ENCODE measurements at places on chromosomes 6 and 20. TPM values are rescaled to one million over a fixed set of nuclear protein-coding genes. Genes with fewer than 3 reads are reported as not detected.

DNA sequence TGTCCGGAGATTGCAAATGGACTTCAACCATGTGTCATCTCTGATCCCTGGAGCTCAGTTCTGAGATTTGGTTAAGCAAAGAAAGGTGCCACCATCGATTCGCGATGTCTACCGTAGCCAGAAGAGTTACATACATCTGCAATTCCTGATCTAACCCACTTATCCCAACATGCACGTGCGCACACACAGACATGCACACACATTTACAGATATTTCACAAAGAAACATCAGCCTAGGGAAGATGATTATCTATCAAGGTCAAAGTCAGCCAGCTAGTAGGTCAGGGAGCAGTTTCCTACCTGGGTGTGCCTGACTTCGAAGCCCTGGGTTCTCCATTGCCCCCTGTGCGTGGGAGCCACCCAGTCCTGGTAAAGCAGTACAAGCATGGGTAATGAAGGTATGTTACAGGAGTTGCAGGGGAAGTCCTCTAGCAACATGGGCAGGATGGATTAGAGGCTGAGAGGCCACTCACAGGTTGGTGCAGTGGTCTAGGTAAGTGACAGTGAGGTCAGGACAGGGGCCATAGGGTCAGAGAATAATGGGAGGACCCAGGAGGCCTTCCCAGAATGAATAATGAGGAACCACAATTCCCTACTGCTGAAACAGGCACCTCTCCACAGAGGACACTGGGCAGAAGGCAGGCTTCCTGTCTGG is 85.2 kb upstream of the MYL9 start:
- H3K27me3 ChIP-seq: peaks cover 2% of the 10 kb centered on the region
- peak overlapping the region; percentile 16 for H3K27ac ChIP-seq
- no peak for DNase-seq
- no peaks in the 10 kb centered on the region for H3K36me3 ChIP-seq
- peaks cover 6% of the 10 kb centered on the region for H3K4me1 ChIP-seq

DNA sequence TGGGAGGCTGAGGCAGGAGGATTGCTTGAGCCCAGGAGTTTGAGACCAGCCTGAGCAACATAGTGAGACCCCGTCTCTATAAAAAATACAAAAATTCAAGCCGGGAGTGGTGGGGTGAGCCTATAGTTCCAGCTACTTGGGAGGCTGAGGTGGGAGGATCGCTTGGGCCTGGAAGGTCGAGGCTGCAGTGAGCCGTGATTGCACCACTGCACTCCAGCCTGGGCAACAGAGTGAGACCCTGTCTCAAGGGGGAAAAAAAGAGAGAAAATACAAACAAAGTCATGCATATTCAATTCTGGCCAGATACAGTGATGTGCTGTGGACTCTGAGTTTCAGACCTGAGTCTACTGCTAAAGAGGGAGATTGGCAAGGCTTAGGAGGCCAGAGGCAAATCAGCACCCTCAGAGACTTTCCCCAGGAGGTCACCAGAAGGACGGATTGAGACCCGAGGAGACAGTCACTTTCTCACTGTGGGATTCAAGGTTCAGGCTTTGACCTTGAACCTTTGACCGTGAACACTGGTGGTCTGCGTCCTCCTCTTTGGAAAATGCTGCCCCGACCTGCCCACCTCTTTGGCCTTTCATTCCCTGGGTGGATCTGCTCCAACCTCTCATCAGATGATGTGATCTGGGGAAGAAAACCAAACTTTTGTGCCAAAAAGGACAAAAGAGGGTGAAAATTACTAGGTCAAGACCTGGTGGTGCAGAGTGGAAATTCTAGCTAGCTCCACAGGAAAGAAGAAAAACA is 31.2 kb downstream of the TGM2 start:
- peaks cover 7% of the 10 kb centered on the region for H3K4me1 ChIP-seq
- H3K27ac ChIP-seq: no peak overlapping the region
- H3K4me3 ChIP-seq: no peak overlapping the region
- no peaks in the 10 kb centered on the region for H3K36me3 ChIP-seq
- no peaks in the 10 kb centered on the region for H3K27me3 ChIP-seq
- no peak for DNase-seq

DNA sequence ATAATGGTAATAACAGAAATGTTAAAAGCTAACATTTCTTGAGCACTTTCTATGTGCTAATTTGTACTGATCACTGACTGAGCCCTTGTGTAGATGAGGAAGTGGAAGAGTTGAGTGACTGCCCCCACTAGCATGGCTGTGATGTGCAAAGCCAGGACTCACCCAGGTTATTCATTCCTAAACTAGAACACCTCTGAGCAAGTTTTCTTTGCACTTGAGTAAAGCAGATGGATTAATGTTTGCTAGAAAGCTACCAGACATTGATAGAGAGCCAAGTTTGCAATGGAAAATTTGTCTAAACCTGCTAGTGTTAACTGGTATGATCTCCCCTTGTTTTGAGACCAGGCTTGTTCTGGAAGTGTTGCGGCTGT is 467.4 kb upstream of the PLCB4 start:
- H3K36me3 ChIP-seq: no peaks in the 10 kb centered on the region
- H3K4me3 ChIP-seq: no peak overlapping the region
- DNase-seq: no peak
- H3K27ac ChIP-seq: no peak overlapping the region
- H3K27me3 ChIP-seq: no peaks in the 10 kb centered on the region

DNA sequence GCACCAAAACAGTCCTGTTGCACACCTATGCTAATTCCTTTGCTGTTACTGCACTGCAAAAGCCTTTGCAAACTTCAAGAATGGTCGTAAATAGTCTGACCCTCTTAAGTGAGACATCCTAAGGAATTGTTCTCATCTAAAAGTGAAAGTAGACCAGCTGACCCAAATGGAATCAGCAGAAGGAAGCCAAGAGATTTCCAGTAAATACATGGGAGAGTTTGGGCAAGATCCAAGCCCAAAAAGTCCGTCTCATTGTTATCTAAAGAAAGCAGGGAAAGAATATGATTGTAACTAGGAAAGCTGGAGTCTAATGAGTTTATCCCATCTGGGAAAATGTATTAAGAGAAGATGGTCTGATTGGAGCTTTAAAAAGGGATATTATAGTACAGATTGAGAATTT is 43.0 kb upstream of the HIVEP1 start:
- H3K4me1 ChIP-seq: no peaks in the 10 kb centered on the region
- H3K4me3 ChIP-seq: no peak overlapping the region
- H3K36me3 ChIP-seq: no peaks in the 10 kb centered on the region
- no peak for DNase-seq

DNA sequence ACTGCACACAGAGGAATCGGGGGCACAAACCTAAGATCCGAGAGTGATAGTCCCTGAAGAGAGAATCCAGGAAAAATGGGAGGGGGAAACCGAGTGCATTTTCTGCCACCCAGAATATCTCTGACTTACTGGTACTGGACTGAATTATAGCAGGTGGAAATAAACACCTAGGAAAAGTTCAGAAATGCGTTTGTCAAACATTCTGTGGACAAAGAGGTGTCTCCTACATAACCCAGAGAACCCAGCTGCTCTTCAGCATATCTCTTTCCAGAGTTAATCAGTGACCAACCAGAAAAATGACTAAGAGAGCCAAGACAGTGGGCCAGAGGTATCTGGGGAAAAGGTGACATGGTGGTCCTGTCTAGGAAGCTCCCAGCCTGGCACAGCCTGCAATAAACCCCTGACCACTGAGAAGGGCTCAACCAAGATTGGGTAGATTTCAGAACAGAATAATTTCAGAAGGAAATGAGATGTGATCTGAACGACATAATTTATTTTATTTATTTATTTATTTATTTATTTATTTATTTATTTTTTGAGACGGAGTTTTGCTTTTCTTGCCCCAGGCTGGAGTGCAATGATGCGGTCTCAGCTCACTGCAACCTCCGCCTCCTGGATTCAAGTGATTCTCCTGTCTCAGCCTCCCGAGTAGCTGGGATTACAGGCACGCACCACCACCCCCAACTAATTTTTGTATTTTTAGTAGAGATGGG is 6.0 kb upstream of the VNN1 start:
- H3K27me3 ChIP-seq: peaks cover 2% of the 10 kb centered on the region
- no peak overlapping the region for H3K27ac ChIP-seq
- H3K4me1 ChIP-seq: no peaks in the 10 kb centered on the region
- no peaks in the 10 kb centered on the region for H3K36me3 ChIP-seq
- H3K4me3 ChIP-seq: no peak overlapping the region

DNA sequence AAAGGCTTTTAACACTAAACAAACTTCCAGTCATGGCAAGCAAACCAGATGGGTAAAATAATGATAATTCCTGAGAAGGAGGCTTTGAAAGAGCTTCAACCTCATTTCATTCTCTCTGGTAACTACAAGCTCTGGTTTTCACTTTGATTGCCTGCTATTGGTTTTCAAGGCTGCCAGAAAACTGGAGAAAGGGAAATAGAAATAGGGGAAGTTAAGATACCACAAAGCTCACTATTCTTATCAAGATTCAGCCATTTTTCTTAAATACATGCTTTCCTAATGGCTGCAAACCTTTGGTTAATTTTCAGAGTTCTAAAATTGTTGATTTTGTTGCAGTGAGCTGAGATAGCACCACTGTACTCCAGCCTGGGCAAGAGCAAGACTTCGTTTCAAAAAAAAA is 42.5 kb upstream of the NELFCD start:
- no peak overlapping the region for H3K27ac ChIP-seq
- no peak for DNase-seq
- H3K4me1 ChIP-seq: no peaks in the 10 kb centered on the region
- H3K4me3 ChIP-seq: no peak overlapping the region

- peaks cover 18% of the 10 kb centered on the region for H3K36me3 ChIP-seq
- H3K4me1 ChIP-seq: peaks cover 92% of the 10 kb centered on the region
- peak overlapping the region; percentile 61 for H3K4me3 ChIP-seq
- DNase-seq: peak; percentile 49
- no peaks in the 10 kb centered on the region for H3K27me3 ChIP-seq
These were observed 51.6 kb upstream of the FAM83D start for GRCh38 chr20:38874460-38875174.

GRCh38 chr6:108735310-108736001 is 112.8 kb upstream of the ARMC2 start:
- no peaks in the 10 kb centered on the region for H3K4me1 ChIP-seq
- no peak for DNase-seq
- H3K27ac ChIP-seq: no peak overlapping the region

- H3K27ac ChIP-seq: no peak overlapping the region
- no peaks in the 10 kb centered on the region for H3K4me1 ChIP-seq
- DNase-seq: no peak
- H3K27me3 ChIP-seq: no peaks in the 10 kb centered on the region
These were observed 22.7 kb downstream of the COL12A1 start for GRCh38 chr6:75183099-75183541.

DNA sequence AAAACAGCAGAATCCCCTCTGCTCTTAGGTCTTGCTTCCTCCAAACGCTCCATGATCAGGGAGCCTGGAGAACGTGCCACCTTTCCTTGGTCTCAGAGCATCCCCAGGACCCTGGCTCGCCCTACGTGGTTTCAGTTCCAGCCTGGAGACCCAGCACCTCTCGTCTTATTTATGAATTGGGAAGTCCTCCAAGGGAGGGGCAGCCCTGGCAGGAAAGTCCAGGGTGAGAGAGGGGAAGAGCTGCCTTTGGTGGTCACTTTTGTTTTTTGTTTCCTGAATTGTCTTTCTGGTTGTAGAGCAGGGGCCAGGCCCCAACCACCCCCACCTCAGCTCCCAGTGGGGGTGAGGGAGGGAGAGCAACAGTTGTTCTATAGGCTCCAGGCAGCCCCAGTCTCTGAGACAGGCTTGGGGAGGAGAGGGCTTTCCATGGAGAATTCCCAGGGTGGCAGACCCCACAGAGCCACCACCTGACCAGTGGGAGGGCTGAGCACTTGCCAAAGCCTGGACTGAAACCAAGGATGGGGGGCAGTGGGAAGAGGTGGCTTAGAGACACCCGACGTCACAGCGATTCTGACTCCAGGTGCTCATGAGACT is 88.8 kb downstream of the PRND start:
- no peaks in the 10 kb centered on the region for H3K27me3 ChIP-seq
- H3K36me3 ChIP-seq: peaks cover 75% of the 10 kb centered on the region
- no peak for DNase-seq

GRCh38 chr6:65088575-65088974 is 618.5 kb downstream of the EYS start:
- H3K4me3 ChIP-seq: no peak overlapping the region
- no peaks in the 10 kb centered on the region for H3K27me3 ChIP-seq
- H3K36me3 ChIP-seq: no peaks in the 10 kb centered on the region
- no peak for DNase-seq

DNA sequence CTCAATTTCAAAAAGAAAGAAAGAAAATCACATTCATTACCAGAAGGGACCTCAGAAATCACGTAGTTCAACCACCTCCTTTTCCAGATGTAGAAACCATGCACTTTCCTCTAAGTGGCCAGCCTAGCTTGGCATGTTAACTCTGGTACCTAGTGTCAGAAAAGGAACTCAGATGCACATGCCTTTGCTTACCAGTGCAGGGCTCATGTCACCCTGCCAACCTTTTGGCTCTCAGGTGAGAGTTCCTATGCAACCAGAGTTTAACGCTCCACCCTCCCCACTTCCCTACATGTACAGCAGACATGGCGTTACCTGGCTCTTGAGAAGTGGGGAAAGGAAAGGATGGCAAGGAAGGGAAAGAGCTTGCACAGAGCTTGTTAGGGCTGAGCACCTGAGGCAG is 16.3 kb upstream of the IL17F start:
- H3K4me3 ChIP-seq: no peak overlapping the region
- no peak for DNase-seq
- H3K27me3 ChIP-seq: no peaks in the 10 kb centered on the region
- peaks cover 15% of the 10 kb centered on the region for H3K4me1 ChIP-seq
- peaks cover 44% of the 10 kb centered on the region for H3K36me3 ChIP-seq

DNA sequence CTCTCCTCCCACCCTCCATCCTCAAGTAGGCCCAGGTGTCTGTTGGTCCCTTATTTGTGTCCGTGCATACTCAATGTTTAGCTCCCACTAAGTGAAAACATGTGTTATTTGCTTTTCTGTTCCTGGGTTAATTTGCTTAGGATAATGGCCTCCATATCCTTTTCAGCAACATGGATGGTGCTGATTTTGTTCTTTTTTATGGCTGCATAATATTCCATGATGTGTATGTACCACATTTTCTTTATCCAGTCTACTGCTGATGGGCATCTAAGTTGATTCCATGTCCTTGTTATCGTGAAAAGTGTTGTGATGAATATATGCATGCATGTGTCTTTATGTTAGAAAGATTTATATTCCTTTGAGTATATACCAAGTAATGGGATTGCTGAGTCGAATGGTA is 314.9 kb upstream of the IRAK1BP1 start:
- DNase-seq: no peak
- no peaks in the 10 kb centered on the region for H3K36me3 ChIP-seq
- H3K27me3 ChIP-seq: no peaks in the 10 kb centered on the region
- no peak overlapping the region for H3K4me3 ChIP-seq
- no peak overlapping the region for H3K27ac ChIP-seq

GRCh38 chr20:32168184-32168910 is 39.2 kb downstream of the PLAGL2 start:
- DNase-seq: no peak
- peaks cover 23% of the 10 kb centered on the region for H3K36me3 ChIP-seq
- H3K4me1 ChIP-seq: no peaks in the 10 kb centered on the region

GRCh38 chr6:81820980-81821379 is 68.5 kb upstream of the TENT5A start:
- H3K27ac ChIP-seq: no peak overlapping the region
- no peaks in the 10 kb centered on the region for H3K36me3 ChIP-seq
- H3K4me3 ChIP-seq: no peak overlapping the region
- H3K27me3 ChIP-seq: peaks cover 7% of the 10 kb centered on the region
- no peak for DNase-seq
- peaks cover 6% of the 10 kb centered on the region for H3K4me1 ChIP-seq

Gene MATN4
- 0.25 TPM for total RNA-seq

Gene SLPI
- total RNA-seq: not detected

Gene GINM1
- total RNA-seq: 18.7 TPM

Gene CSNK2A1
- total RNA-seq: 133 TPM

Gene GABRR1
- total RNA-seq: not detected

Gene OPRL1
- 1.6 TPM for total RNA-seq

Gene ANGPT4
- total RNA-seq: not detected

Gene ERGIC3
- total RNA-seq: 165 TPM

Gene HLA-DMA
- total RNA-seq: 26.8 TPM

Gene GNAS
- total RNA-seq: 1,022 TPM

Gene RPL10A
- 1,499 TPM for total RNA-seq

Gene RSPO4
- 0.10 TPM for total RNA-seq
